ENCODE measurements at places on chromosomes 5 and 9.
A peak's percentile ranks its signal among the peaks of the same experiment; 100 is the strongest.

- DNase-seq, result no peak
These were observed 331.6 kb upstream of the SLC30A5 start for GRCh38 chr5:68762201-68762600.

GRCh38 chr9:97954550-97954989 lies 16.6 kb upstream of the HEMGN start:
- DNase-seq, result peak; percentile 64

GRCh38 chr5:58362135-58362534 lies 97.8 kb downstream of the PLK2 start:
- no peak for DNase-seq

- no peak for DNase-seq
These were observed 24.0 kb downstream of the BTNL8 start for GRCh38 chr5:180922932-180923331.
